ENCODE measurements at places on chromosomes 3 and 15. TPM values are rescaled to one million over a fixed set of nuclear protein-coding genes. Genes with fewer than 3 reads are reported as not detected.

Gene ALDH1L1
- not detected for total RNA-seq

Gene ADAMTS7
- total RNA-seq: not detected

Gene DGKG
- total RNA-seq: 0.37 TPM

Gene DAZL
- total RNA-seq: not detected

DNA sequence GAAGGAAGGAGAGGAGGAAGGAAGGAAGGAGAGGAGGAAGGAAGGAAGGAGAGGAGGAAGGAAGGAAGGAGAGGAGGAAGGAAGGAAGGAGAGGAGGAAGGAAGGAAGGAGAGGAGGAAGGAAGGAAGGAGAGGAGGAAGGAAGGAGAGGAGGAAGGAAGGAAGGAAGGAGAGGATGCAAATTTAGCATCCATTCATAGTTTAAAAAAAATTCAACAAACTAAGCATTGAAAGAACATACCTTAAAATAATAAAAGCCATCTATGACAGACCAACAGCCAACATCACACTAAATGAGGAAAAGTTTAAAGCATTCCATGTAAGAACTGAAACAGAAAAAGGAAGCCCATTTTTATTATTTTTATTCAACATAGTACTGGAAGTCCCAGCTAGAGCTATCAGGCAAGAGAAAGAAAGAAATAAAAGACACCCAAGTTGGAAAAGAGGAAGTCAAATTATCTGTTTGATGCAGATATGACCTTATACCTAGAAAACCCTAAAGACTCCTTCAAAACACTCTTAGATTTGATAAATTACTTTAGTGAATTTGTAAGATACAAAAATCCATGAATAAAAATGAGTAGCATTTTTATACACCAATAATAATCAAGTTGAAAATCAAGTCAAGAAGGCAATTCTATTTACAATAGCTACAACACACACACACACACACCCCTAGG is 52.2 kb upstream of the FXR1 start:
- peaks cover 6% of the 10 kb centered on the region for H3K27me3 ChIP-seq
- H3K36me3 ChIP-seq: no peaks in the 10 kb centered on the region
- no peak overlapping the region for H3K27ac ChIP-seq

DNA sequence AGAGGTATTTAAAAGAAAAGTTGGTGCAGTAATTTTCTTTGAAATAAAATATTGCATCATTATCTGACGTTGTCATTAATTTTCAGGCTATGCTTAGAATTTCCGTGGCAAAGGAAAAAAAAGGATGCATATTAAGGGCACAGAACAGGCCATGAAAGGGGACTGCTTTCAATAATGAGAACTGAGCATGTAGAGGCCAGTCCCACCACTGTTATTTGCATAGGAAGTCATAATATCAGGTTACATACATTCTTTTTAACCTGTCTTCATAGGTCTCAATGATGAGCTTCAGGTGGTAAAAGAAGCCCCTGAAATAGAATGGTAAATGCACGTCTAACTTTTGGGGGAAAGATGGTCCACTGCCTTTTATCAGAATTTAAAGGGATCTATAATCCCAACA is 272.1 kb upstream of the ALCAM start:
- H3K27ac ChIP-seq: no peak overlapping the region
- no peak for DNase-seq
- H3K4me3 ChIP-seq: no peak overlapping the region

DNA sequence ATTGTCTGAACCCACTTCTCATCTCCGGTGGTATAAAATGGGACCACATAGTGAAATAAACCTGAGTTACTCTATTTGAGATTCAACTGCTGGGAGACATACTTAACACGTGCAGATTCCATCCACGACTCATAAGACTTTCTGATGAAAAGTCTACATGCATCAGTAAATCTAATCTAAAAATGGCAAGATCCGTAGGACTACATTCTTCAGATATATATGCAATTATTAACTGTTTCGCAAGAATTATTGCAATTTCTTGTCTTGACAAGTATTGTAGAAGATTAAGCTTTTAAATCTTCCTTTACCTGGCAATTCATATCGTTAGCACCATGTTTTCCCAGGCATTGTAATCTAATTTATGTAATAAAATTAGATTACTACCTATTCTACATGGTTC is 718.7 kb upstream of the CBLB start:
- H3K27me3 ChIP-seq: no peaks in the 10 kb centered on the region
- no peak overlapping the region for H3K4me3 ChIP-seq
- H3K36me3 ChIP-seq: no peaks in the 10 kb centered on the region

DNA sequence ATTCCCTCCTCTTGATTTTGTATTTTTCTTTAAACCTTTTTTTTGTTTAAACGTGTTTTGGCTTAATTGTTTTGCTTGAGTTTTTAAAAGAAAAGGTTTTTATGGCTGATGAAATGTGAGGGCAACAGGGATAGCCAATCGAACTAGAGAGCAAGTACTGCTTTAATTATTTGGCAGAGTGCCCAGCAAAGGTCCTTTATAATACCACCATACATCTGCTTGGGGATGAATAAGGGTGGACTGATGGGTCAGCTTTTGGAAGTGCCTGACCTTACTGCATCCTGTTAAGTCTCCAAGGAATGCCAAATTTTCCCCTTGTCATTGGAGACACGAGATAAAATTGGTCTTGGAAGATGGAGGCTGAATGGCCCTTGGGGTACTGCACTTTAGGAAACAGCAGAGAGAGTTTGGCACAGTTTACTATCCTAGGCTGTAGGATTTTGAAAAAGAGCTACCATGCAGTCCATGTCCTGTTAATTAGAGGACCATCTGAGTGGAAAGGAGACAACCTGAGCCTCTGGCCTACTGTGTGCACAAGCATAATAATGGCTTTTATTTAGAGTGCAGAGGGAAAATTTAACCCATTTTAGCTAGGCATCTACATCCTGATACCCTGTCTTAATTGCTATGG is 19.8 kb upstream of the MTHFS start:
- no peak overlapping the region for H3K4me3 ChIP-seq
- no peaks in the 10 kb centered on the region for H3K27me3 ChIP-seq
- H3K4me1 ChIP-seq: peaks cover 9% of the 10 kb centered on the region
- DNase-seq: no peak

DNA sequence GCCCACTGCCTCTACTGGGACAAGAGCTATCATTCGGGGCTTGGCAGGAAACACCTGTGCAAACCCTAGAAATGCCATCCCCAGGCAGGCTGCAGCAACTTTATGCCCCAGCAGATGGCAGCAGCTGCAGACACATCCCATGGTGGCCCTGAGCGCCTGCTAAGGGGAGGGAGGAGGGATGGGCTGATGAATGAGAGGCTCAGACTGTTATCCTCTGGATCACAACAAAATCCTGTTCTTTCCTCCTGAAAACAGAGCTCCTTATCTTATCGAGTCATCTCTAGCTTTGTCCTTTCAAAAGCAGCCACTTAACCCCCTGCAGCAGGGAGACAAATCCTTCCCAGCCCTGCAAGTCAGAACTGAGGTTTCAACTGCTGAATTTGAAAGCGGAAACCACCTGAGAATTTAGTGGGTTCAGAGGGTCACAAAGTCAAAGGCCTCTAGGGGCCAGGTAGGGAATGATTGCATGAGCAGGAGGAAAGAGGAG is 90.6 kb upstream of the PROK2 start:
- H3K36me3 ChIP-seq: no peaks in the 10 kb centered on the region
- H3K27me3 ChIP-seq: peaks cover under 1% of the 10 kb centered on the region
- H3K27ac ChIP-seq: no peak overlapping the region

All from activated CD8-positive, alpha-beta T cell treated with anti-CD3 and anti-CD28 coated beads, Interleukin-2, amount 10 ng/mL, durations not matched to agents 7 days and 5 days (primary cell).